ENCODE measurements at places on chromosomes 7 and 10.

DNA sequence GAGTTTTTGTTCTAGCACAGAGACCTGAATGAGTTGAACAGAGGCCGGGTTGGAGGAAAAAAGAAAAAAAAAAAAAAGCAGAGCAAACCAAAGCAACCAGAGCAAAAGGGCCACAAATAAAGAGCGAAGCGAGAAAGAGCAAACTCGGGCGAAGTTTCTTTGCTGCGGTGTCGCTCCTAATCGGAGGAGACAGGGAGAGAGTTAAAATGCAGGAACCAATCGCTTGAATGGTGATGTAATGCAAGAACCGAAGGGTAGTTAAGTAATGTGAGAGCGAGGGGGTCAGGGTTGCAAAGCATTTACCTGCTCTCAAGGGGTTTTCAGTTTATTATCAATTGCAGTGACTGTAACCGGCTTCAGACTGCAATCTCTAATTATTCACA, 271.7 kb downstream of the TRIL start:
- no peak for DNase-seq

DNA sequence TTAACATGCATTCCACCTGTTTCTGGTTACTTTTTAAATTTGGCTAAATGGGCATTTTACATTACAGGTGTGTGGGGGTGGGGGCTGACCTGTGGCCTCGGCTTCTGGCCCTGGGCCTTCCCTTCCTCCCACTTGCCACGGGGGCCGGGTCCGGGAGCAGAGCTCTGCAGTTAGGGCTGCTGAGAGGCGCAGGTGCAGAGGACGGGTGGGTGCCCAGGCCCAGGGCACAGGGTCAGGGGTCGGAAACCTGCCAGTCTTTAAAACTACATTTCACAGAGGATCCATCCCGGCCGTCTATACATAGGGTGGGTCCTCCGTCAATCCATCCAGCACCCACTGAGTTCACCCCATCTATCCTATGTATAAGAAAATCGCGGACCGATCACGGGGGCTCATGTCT, 106.5 kb upstream of the INSIG1 start:
- no peak for DNase-seq

GRCh38 chr7:3591944-3592343, 290.9 kb downstream of the SDK1 start:
- DNase-seq = no peak

GRCh38 chr7:18038382-18038781, 10.7 kb upstream of the PRPS1L1 start:
- no peak for DNase-seq

- DNase-seq = no peak
Measured at GRCh38 chr7:150967349-150967748, 10.8 kb downstream of the KCNH2 start.

- DNase-seq = no peak
Measured at GRCh38 chr10:111137007-111137406, 60.2 kb downstream of the ADRA2A start.

All from CD8-positive, alpha-beta T cell (primary cell).